ENCODE measurements at places on chromosomes 11 and 22.

GRCh38 chr22:32076761-32077084 lies 33.7 kb downstream of the SLC5A1 start:
- no peak for DNase-seq

- no peak for DNase-seq
These were observed 131.2 kb downstream of the OSBP2 start for GRCh38 chr22:30825711-30826505.

- no peak for DNase-seq
These were observed 89.9 kb downstream of the MTNR1B start for GRCh38 chr11:93059117-93059957.

- no peak for DNase-seq
These were observed 8.0 kb upstream of the NUP160 start for GRCh38 chr11:47856186-47856585.

Measured in stimulated activated CD4-positive, alpha-beta T cell treated with anti-CD3 and anti-CD28 coated beads, TNF-alpha, amount 100 ng/mL, for 24 hours (primary cell).